Aortic smooth muscle cell (primary cell): ENCODE measurements at places on chromosomes 16 and 17. TPM values are rescaled to one million over a fixed set of nuclear protein-coding genes. Genes with fewer than 3 reads are reported as not detected.

The ZDHHC7 gene
- total RNA-seq: 47.7 and 48.2 TPM in 2 replicates

The KRTAP1-5 gene
- not detected in 2 replicates for total RNA-seq

The MYH13 gene
- total RNA-seq: not detected in 2 replicates

The MMD gene
- 4.0 and 5.8 TPM in 2 replicates for total RNA-seq

The CD7 gene
- total RNA-seq: not detected in 2 replicates

The BCL6B gene
- total RNA-seq: 3.4 and 7.3 TPM in 2 replicates

The PRSS36 gene
- 0.53 and 0.62 TPM in 2 replicates for total RNA-seq

The CNTNAP1 gene
- total RNA-seq: 25.1 and 38.4 TPM in 2 replicates

The CD300A gene
- not detected in 2 replicates for total RNA-seq

The DRC3 gene
- 0.66 and 0.81 TPM in 2 replicates for total RNA-seq

The CDYL2 gene
- 5.9 and 8.4 TPM in 2 replicates for total RNA-seq

The PPP1R1B gene
- 0.25 and 3.4 TPM in 2 replicates for total RNA-seq

The TEX14 gene
- total RNA-seq: under 0.01 TPM in 2 replicates

The CA5A gene
- not detected in 2 replicates for total RNA-seq

The SDK2 gene
- under 0.01 TPM in 2 replicates for total RNA-seq

The CYGB gene
- 2.7 and 7.7 TPM in 2 replicates for total RNA-seq

The CYTH1 gene
- total RNA-seq: 12.7 and 14.9 TPM in 2 replicates

The ELMO3 gene
- 0.44 and 0.66 TPM in 2 replicates for total RNA-seq

The PRDM7 gene
- not detected in 2 replicates for total RNA-seq

The ANKRD40CL gene
- total RNA-seq: not detected in 2 replicates

The EME2 gene
- 8.1 and 9.5 TPM in 2 replicates for total RNA-seq

The TEKT3 gene
- 1.7 TPM in 1 of 2 replicates, not detected in the other for total RNA-seq

The PRR29 gene
- 1.5 and 2.5 TPM in 2 replicates for total RNA-seq

The AGRP gene
- not detected in 2 replicates for total RNA-seq

The MSLN gene
- total RNA-seq: not detected in 2 replicates
